ENCODE measurements at places on chromosomes 1 and 21. TPM values are rescaled to one million over a fixed set of nuclear protein-coding genes. Genes with fewer than 3 reads are reported as not detected.

The CFH gene
- 52.7 TPM for total RNA-seq

The DENND1B gene
- total RNA-seq: 22.3 TPM

The TAGLN2 gene
- total RNA-seq: 109 TPM

The PBXIP1 gene
- total RNA-seq: 122 TPM

The GABRD gene
- total RNA-seq: 3.4 TPM

The COL11A1 gene
- 9.1 TPM for total RNA-seq

The BCAN gene
- total RNA-seq: 0.18 TPM
